Right ventricle myocardium superior (tissue), 1 donor: ENCODE measurements at places on chromosomes 1 and 21.

- no peak for DNase-seq
These were observed 117.4 kb downstream of the MRPS6 start for GRCh38 chr21:34190576-34191321.

DNA sequence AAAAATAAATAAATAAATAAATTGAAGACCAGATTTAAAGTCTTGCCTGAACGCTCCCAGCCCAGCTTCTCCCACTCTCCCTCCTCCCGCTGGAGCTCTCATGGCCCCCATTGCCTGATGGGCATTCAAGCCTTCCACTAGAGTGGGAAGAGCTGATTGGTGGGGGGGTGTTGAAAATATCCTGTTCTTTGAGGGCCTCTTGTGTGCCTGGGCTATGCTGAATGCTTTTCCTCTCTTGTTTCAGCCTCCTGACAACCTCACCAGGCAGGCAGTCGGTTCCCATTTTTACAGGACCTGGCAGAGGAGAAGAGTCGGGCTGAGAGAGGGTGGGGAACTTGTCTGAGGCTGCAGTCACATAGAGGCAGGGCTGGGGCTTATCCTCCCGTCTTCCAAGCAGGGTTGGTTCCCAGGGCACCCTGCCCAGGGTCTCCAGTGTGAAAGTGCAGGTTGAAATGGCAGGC lies 59.2 kb upstream of the SSBP3 start:
- DNase-seq, result no peak

DNA sequence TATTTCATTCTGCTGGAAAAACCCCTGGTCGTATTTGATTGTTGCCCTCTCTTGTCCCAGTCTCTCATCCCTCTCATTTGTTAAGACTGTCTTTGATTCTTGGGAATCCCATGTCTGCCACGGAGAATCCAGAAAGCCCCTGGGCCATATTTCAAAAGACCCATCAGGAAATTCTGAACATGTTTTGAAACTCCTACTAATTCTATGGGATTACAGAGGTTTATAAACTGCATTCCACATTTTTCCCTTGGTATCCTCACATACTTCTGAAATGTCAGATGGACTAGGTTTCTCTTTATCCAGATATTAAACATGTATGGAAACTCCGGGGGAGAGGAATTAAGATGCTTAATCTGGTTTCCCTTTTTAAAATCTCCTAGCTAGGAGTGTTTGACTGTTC lies 80.0 kb downstream of the HUNK start:
- DNase-seq, result no peak

GRCh38 chr1:183909672-183910071 lies 104.8 kb downstream of the RGL1 start:
- DNase-seq, result no peak

DNA sequence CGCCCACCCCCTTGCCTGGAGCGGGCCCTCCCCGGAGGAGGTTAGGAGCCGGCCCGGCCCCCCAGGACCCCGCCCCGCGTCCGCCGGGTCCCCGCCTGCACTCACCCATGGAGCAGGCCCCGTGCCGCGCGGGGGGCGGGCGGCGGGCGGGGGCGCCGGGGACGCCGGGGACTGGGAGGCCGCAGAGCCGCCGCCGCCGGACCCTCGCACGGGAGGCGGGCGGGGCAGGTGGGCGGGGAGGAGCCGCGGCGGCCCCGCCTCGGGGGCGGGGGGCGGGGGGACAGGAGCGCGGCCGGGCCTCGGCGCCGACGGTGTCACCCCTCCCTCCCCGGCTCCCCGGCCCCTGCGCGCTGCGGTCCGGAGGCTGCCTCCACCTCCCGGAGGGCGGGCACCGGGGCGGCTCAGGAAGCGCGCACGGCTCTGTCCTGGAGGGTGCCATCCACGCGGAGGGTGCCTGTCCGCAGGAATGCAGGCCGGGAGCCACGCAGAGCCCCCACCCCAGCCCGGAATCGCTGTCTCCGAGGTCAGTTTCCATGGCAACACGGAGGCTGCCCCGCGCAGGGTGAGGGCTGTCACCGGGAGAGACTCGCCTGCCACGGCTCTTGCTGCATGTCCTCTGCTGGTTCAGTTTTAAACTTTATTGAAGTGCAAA lies 5.9 kb upstream of the PLEKHG5 start:
- DNase-seq, result peak; percentile 74

DNA sequence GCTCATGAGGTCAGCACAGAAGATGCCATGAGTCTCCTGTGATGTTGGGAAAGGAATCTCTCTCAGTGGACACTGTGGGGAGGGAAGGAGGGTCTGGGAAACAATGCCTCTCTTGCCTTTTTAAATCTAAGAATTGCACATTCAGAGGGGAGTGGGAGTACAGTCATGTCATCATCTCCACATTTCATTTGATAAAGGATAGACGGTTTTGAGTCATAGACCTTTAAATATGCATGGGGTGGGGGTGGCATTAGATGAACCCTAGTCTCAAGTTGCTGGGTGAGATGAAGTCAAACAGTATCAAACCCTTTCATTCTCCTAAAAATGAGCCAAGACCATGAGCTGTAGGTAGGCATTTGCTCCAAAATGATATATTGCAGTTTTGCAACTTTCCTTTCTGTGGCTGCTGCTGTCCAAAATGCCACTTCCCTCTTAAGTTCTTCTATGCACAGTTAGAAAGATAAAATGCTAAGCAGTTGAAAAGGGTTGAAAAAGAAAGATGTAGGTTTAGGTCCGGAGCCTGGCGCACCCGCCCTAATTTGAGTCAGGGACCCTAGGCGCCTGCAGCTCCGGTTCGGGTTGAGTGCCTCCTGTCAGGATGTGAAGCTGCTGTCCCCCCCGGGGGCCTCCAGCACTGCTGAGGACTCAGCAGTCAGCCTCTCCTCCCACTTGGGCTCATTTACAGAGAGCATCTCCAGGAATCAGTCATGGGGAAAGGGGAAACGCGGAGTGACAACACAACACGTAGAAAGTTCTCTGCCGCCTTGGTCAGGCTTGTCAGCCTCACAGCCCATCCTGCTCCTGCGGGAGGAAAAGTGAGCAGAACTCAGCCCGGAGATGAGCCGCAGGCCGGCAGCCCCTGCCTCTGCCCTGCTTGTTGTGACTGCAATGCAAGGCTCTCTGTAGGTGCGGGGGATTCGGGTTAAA lies 479.3 kb upstream of the RUNX1 start:
- DNase-seq, result peak; percentile 49

DNA sequence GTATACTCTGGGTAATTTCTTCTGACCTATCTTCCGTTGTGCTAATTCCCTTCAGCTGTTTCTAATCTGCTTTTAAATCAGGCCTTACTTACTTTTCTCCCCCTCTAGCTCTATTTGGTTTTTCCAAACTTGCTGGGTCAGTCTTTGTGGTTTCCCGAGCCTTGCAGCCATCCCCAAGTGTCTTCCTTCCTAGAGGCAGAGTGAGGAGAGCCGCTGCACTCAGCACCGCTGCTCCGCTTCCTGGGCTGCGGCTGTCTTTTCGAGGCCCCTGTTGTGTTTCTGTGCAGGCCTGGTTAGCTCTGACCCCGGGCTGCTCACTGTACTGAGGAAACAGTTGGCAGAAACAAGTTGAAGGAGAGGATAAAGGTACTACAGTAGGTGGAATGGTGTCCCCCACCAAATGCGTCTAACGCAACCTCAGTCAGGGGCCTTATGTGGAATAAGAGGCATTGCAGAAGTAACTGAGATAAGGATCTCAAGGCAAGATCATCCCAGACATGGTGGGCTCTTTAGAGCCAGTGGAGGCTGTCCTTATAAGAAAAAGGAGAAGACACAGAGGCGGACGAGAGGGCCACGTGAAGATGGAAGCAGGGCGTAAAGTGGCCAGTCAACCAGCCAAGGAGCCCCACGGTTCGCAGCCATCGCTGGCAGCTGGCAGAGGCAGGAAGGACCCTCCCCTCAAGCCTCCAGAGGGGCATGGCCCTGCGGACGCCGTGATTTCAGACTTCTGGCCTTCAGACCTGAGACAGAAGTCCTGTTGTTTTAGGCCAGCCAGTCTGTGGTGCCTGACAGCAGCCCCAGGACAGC lies 10.5 kb downstream of the WNT9A start:
- peak; percentile 21 for DNase-seq

DNA sequence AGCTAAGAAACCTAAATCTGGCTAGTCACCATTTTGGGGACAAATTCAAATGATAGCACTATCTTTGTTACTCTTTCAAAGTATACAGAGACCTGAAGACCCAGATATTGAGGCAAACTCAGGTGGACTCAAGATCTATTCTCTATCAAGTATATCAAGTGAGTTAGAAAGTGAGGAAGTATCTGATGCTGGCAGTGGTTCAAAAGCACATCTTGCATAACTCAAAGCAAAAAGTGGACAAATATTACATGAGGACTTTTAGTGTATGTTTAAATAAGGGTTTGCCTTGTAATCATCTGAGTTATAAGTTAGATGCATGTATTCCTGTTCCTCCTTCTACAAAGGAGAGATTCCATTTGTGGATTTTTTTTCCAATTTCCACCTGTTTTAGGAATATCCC lies 338.4 kb downstream of the DISC1 start:
- no peak for DNase-seq

DNA sequence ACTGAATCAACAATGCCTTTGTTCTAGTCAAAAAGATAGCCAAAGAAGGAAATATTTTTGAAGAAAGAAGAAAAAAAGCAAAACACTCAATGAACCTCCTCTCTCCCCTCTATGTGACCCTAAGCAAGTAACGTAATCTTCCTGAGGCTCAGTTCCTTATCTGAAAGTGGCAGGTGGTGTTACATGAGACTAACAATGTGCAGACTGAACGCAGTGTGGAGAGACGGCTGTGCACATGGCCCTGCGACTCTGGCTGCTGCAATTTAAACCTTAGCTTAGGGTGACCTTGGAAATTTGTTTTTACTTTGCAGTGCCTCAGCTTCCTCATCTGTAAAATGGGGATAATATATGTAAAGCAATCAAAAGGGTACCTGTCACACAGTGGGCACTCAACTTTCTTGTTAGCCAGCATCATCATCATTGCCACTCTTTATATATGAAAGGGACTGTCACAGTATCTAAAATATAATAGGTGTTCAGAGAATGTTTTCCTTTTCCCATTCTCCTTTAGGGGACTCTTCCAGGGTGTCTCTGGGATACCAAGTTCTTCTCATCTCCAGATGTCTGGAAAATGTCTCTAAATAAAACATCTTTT lies 100.1 kb upstream of the JUN start:
- peak; percentile 32 for DNase-seq
